ENCODE measurements at places on chromosomes 13 and 19.

DNA sequence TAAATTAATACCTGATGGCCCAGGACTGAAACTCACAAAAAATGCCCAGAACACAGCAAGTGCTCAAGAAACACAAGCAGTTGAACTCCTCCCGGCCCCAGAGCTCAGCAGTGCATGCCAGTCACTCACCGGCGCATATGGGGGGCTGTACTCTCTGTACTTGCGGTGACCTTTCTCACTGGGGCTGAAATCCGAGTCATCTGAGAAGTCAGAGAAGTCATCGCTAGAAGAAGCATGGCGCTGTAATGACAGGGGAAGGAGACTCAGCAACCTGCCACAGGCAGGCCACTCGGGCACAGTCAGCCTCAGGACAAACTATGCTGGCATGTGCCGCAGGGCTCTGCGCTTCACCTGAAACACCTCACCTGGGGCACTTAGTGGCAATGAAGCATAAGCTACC, 19.7 kb downstream of the ZC3H4 start:
- peak; percentile 26 for DNase-seq

- DNase-seq, result no peak
Measured at GRCh38 chr19:55254625-55254977, 4.2 kb downstream of the PPP6R1 start.

GRCh38 chr19:38786572-38787265, 2.3 kb upstream of the LGALS7B start:
- no peak for DNase-seq

DNA sequence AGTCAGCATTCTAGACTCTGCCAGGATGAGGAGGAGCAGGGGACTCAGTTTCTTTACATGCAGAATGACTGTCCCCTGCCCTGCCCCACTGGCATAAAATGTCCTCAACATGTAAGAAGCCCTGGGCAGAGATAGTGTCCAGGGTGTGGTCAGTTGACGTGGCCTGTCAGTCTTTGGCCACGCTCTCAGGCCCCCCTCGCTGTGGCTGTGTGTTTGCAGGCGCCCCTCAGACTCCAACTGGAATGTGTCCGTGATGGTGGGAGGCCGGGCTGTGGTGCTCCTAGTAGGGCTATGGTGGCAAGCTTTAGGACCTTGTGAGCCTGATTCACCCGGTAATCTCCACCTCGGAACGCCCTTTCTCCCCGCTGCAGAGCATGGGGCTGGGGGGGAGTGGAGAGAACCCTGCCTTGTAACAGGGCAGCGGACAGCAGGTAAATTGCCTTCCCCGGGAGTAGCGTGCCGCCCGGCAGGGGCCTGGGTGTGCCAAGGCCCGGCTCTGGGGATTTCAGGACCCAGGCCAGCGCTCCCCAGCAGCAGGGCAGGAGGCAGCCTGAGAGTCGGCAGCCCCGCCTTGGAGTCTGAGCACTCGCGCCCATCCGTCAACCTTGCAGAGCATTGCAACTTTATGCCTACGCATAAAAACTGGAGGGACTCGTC, 62.3 kb downstream of the CHST8 start:
- DNase-seq, result no peak

GRCh38 chr13:70107498-70108281, at the start of gene ATXN8OS:
Gene ATXN8OS (plus strand): TSS chr13:70107826.
- DNase-seq, result no peak

- no peak for DNase-seq
Measured at GRCh38 chr19:7408251-7408650, 59.5 kb downstream of the ARHGEF18 start.

DNA sequence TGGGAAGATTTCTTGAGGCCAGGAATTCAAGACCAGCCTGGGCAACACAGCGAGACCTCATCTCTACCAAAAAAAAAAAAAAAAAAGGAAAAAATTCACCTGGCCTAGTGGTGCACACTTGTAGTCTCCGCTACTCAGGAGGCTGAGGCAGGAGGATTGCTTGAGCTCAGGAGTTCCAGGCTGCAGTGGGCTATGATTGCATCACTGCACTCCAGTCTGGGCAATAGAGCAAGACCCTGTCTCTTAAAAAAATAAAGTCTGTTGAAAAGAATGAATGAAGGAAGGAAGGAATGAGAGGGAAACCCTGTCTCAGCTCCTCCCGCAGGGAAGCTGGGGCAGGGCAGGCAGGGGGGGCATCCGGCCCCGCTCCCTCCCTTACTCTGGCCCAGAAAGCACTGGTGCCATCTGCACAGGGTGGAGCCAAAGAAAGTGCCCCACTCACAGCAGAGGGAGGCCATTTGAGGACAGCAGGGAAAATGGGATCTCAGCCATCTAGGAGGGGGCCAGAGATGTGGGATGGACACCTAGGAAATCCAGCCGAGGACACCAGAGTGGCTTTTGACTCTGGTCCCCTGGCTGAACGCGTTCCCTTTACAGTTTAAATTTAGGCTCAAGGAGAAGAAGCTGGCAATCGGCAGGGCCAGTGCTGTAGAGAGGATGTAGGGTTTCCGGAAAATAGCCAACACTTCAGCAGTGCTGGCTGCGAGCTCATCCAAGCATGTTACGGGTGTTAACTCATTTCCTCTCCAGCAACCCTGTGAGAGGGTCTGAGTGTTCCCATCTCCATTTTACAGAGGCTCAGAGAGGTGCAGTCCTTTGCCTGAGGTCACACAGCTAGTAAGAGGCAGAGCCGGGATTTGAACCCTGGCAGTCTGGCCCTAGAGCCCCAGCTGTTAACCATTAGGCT, 3.6 kb upstream of the HPN start:
- no peak for DNase-seq

DNA sequence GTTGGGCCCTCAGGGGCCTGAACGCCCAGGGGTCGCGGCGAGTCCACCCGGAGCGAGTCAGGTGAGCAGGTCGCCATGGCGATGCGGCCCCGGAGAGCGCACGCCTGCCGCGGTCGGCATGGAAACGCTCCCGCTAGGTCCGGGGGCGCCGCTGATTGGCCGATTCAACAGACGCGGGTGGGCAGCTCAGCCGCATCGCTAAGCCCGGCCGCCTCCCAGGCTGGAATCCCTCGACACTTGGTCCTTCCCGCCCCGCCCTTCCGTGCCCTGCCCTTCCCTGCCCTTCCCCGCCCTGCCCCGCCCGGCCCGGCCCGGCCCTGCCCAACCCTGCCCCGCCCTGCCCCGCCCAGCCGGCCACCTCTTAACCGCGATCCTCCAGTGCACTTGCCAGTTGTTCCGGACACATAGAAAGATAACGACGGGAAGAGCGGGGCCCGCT, at the start of gene CCNA1:
CCNA1 (plus strand) TSS at position 390 of the 439 bp plus-strand sequence. CDS start 562 bp downstream, outside the sequence.
- DNase-seq, result no peak

DNA sequence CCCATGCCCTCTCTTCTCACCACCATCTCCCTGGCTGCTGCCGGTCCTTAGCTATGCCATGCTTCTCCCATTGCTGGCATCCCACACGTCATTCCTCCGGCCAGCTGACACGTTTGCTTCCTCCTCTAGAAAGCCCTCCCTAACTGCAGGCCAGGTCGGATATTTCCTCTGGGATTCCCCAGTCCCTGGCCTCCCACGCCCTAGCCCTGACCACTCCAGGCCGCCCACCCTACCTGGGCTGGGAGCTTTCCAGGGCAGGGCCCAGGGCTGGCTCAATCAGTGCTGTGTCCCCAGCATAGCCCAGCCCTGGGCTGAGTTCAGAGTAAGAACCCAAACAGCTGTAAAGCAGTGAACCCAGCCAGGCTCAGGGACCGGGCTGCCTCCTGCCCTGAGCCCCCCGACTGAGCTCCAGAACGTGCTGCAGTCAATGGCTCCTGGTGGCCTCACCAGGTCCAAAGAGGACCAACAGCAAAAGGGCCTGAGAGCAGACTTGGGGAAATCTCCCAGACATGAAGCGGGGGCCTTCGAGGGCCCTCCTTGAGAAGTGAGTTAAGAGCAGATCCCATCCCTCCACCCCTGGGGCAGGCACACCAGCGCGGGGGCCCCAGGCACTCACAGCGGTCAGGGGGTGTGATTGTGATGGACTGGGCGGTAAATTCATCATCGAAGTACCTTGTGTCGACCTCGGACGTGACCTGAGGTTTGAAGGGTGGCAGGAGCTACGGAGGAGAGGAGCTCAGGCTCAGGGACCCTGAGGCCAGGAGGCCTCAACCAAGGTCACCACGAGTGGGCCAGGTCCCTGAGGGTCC, 8.1 kb upstream of the CCNP start:
- DNase-seq, result no peak

DNA sequence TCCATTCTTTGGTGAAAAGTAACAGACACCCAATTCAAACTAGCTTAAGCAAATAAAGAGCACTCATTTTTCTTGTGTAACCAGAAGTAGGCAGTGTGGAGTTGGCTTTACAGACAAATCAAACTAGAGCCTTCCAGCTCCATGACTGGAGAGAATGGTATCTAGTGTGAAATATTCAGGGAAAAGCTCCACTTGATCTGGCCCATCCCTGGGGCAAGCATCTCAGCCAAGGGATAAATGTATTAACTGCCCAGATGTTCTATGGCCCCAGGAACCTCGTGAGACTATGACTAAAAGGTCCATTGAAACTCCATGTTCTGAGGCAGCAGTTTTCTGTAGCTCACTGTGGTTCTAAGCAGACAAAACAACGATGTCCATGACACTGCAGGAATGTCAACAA, 49.9 kb downstream of the TBC1D4 start:
- DNase-seq, result no peak

- no peak for DNase-seq
Measured at GRCh38 chr19:11736696-11737095, 2.0 kb downstream of the ZNF823 start.

GRCh38 chr13:71924931-71925330, 57.9 kb upstream of the DACH1 start:
- no peak for DNase-seq

- DNase-seq, result no peak
Measured at GRCh38 chr13:95237310-95237870, 63.9 kb downstream of the ABCC4 start.

DNA sequence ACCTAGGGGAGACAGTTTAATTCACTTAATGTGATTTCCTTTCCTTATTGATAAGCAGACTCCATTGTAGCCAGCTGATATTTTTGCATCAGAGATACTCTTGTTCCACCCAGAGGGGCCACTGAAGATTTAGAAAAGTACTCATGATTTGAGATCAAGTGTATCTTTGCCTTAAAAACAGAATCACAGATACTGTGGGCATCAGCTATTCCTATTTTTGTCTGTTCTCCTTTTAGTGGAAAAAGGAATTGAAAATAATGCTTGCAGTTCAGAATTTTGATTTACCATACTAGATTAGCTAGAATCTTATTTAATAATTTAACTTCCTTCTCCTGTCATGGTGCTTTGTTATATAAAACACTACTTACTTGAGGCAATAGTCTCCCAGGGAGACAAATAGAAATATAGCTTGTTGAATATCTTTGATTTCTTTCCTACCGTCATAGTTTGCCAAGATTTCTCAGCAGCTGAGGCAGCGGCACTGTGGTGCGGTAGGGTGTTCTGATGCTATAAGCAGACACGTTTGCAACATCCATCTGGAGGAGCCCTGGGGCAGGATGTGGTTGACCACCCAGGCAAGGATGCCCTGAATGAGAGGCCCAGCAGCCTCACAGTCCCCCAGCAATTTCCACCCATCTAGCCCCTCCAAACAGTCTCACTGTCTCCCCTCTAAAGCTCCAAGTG, 47.0 kb upstream of the RAP2A start:
- DNase-seq, result no peak

GRCh38 chr19:31350693-31351055, 1.4 kb upstream of the TSHZ3 start:
- DNase-seq, result peak; percentile 14

DNA sequence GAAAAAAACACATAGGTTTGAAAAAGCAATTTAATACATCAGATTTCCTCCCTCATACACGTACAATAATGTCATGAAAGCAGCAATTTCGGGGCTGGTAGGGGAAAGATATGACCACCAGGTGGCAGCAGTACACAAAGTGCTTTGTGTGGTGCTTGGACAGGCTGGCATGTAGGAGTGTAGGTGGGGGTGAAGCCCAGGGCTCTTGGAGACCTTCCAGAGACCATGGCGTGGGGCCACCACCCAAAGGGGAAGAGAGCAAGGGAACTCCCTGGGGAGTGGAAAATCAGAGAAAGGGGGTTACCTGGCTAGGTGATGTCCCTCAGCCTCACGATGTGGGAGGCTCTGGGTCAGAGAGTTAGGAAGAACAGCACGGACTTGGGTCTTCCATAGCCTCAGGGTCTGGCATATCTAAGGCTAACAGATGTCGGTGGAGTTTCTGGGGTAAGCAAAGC, 11.8 kb upstream of the CCNA1 start:
- peak; percentile 59 for DNase-seq

DNA sequence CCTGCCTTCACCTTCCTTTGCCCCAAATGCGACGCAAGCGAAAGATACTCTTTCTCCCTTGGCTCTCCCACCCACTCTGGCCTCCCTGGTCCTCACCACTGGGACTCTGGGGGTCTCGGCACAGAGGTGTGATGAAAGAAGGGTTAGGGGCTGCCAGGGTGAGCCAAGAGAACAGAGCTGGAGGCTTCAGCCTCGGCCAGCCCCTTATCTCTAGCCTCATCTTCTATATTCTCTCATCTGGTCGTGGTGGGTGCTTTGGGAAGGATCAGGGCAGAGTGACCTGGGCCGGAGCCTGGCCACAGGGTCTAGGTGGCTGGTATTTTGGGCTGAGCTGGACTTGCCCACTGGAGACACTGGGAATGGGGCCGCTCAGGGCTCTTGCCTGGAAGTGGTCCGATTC, 71.1 kb upstream of the KCTD15 start:
- no peak for DNase-seq

DNA sequence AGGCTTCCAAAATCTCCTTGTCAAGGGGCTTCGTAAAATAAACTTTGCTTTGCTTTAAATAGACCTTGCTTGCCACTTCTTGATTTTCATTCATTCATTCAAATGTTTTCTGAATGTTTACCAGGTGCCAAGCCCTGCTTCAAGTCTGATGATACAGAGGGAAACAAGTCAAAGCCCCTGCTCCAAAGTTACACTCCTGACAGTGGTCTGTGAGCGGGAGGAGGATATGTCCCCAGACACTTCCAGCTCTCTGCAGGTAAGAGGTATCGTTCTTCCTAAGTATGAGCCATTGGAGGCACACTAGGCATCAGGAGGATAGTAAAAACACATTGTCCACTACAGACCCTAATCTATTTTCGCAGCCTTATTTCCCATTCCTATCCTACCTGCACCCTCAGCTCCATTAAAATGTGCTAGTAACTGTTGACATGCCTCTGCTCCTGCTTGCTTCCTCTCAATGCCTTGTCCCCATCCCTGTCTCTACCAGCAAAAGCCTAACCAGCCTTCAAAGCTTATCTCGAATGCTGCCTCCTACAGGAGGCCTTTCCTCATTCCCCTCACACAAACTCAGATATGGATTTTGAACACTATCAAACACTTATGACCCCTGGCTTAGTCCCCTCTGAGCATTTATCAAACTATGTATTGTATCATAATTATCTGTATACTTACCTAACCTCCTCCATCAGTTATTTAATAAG, 6.2 kb upstream of the WBP4 start:
- no peak for DNase-seq

GRCh38 chr19:32339988-32340874, 5.2 kb upstream of the ZNF507 start:
- peak; percentile 49 for DNase-seq

GRCh38 chr13:64928696-64929499, 2301.2 kb downstream of the PCDH9 start:
- DNase-seq, result no peak

- no peak for DNase-seq
Measured at GRCh38 chr19:52140032-52140710, 433 bp upstream of the ZNF616 start.

GRCh38 chr19:29487432-29487831, 38.4 kb upstream of the VSTM2B start:
- DNase-seq, result no peak

GRCh38 chr19:48511321-48511731, 309 bp downstream of the LMTK3 start:
- no peak for DNase-seq
